Activated gamma-delta T cell treated with anti-CD3 and anti-CD28 coated beads, Interleukin-2, amount 50 U/mL, for 16 hours (primary cell): ENCODE measurements at places on chromosomes 13 and 19.

DNA sequence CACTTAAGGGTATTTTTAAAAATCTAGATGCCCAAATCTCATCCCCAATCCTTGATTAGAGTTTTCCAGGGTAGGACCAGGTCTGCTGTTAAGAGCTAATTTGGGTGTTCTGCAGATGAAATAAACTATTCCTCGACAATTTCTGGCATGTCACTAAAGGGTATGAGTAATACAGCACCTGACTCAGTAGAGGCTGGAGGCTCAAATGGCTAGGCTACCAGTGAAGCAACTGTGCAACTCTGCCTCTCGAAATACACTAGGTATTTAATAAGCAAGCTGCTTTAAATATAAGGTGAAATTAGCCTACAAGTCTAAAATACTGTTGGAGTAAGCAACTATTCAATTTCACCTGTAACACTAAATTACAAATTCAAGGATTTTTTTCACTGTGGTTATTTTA lies 1.5 kb downstream of the RNF6 start:
- no peak for DNase-seq

- no peak for DNase-seq
Measured at GRCh38 chr19:34332027-34332760, 32.8 kb upstream of the GPI start.

DNA sequence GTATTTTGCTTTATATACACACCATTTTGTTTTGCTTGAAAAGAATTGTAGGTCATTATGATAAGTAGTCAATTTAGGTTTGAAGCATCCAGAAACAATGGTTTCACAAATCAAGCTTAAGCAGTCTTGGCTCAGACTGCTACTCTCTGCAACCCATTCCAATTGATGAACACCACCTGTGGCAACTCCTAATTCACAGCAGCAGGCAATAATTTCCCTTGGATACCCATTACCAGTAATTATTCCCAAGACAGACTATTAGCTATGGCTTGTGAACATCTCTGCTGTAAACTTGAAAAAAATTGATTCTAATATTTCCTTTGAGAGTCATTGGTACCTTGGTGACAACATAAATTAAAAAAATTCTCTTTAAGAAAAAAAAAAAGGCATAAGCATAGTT lies 299.3 kb upstream of the SLITRK6 start:
- no peak for DNase-seq

DNA sequence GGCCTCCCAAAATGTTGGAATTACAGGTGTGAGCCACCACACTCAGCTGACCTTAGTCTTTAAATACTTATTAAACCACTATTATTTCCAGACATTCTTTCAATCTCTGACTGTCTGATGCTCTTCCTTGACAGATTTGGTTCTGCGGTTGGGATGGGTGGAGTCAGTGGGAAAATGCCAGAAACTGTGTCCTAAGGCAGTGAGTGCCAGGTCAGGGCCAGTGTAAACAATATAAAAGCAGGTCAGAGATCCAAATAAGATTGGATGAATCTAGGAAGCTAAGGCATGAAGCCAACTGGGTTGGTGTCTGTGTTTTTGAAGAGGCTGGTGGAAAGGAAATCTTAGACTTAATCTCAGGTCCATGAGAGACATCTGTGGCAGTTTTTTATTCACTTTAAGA lies 74.7 kb downstream of the KLF5 start:
- no peak for DNase-seq

- no peak for DNase-seq
Measured at GRCh38 chr13:95184317-95184716, 116.9 kb downstream of the ABCC4 start.

- DNase-seq: no peak
Measured at GRCh38 chr13:44313674-44314073, 60.0 kb upstream of the SERP2 start.

DNA sequence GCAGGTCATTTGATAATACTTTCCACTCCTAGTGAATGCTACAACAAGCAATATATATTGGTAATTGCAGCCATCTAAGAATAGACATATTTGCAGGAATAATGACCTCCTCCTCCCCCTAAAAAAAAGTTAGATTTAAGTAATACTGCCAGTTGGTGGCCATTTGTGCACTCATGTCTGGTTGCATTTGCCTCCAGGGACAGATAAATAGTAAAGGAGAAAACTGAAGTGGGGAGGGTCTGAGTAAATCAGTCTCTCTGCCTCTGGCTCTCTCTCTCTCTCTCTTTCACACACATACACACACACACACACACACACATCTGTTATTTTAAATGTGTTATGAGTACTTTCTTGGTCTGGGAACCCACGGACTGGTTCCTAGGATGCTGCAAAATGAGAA lies 125.5 kb upstream of the UQCRFS1 start:
- DNase-seq: no peak
